GM12878 (cell line): ENCODE measurements at places on chromosomes 16 and 17.

DNA sequence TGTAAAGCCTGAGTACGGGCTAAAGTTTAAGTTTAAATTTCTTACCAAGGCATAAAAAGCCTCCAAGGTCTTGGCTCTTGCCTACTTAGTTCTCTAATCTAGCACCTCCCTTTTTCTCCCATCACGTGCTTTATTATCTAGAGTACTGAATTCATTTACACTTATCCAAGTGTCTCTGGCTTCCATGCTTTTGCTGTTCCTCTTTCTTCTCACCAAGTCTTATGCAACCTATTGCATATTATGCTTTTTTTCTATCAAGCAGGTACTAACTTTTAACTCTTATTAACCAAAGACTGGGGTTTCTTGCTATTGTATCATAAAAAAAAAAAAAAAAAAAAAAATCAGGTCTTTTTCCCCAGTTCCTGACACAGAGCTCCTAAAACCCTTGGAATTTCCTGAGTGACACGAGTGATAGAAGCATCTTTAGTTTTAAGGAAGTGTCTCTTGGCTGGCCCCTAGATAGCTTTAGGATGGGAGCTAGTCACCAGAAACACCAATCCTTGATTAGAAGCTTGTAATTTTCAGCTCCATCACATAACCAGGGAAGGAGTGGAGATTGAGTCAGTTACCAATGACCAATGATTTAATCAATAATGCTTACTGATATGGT is 44.9 kb downstream of the SSH2 start:
- H3K27me3 ChIP-seq: no peaks in the 10 kb centered on the region
- DNase-seq: no peak
- H3K27ac ChIP-seq: no peak overlapping the region
- no peaks in the 10 kb centered on the region for H3K4me1 ChIP-seq

DNA sequence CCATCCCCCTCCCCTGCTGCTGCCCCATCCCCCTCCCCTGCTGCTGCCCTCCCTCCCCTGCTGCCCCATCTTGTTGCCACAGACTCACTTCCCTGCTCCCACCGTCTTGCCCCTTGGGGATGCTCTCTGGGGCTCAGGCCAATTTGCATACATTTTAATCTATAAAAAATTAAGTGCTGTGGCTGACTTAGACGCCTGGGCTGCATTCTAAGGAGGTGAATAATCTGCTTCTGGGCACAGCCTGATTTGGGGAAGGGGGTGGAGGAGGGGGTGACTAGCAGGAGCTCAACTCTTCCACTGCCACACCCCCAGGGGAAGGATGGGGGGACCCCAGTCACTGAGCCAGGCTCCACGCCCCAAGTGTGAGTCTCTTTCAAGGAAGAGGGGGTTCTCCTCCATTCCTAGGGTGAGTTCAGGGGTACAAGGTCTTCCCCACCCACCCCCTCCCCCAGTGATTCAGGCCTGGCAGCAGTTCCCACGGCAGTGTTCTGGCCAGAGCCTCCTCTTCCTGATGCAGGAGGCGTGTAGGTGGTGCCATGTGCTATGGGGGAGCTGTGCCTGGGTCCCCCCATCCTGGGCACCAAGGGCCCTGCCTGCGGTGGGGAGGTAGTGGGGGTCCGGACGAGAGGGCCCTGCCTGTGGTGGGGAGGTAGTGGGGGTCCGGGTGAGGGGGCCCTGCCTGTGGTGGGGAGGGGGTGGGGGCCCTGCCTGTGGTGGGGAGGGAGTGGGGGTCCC is 5.0 kb downstream of the DPH1 start:
- H3K4me1 ChIP-seq: peaks cover 11% of the 10 kb centered on the region; the same call in 1 of the 2 replicates
- no peak overlapping the region for H3K4me3 ChIP-seq
- H3K27me3 ChIP-seq: no peaks in the 10 kb centered on the region
- no peak overlapping the region; the same call in 1 of the 2 replicates for H3K27ac ChIP-seq
- H3K36me3 ChIP-seq: peaks cover 7% of the 10 kb centered on the region
- no peak for DNase-seq

DNA sequence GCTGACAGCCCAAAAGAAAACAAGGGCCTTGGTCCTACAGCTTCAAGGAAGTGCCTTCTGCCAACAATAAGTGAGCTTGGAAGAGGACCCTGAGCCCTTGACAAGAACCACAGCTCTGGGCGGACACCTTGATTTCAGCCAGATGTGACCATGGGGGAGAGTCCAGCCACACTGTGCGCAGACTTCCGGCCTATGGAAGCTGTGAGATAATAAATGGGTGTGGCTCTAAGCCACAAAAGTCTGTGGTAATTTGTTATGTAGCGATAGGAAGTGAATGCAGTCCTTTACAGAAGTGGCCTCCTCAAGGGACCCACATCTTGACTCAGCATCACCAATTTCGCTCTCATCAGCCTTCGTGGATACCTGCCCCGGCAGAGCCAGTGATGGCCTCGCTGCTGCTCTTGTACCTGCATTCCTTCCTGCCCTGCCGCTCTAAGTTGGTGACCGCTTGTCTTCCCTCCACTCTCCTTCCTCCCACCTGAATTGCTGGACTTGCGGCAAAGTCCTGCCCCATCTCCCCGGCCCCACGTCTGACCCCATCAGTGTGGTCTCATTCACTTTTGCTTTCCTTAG is 29.3 kb downstream of the PRSS54 start:
- no peaks in the 10 kb centered on the region for H3K36me3 ChIP-seq
- H3K27me3 ChIP-seq: no peaks in the 10 kb centered on the region
- no peak for DNase-seq
- H3K4me3 ChIP-seq: no peak overlapping the region
- no peak overlapping the region for H3K27ac ChIP-seq
- no peaks in the 10 kb centered on the region for H3K4me1 ChIP-seq

GRCh38 chr17:73133911-73134649 is 30.7 kb upstream of the SSTR2 start:
- H3K27ac ChIP-seq: no peak overlapping the region
- DNase-seq: no peak
- H3K36me3 ChIP-seq: no peaks in the 10 kb centered on the region
- H3K4me1 ChIP-seq: peaks cover 4% of the 10 kb centered on the region; the same call in 1 of the 2 replicates
- no peaks in the 10 kb centered on the region for H3K27me3 ChIP-seq
- H3K4me3 ChIP-seq: no peak overlapping the region

DNA sequence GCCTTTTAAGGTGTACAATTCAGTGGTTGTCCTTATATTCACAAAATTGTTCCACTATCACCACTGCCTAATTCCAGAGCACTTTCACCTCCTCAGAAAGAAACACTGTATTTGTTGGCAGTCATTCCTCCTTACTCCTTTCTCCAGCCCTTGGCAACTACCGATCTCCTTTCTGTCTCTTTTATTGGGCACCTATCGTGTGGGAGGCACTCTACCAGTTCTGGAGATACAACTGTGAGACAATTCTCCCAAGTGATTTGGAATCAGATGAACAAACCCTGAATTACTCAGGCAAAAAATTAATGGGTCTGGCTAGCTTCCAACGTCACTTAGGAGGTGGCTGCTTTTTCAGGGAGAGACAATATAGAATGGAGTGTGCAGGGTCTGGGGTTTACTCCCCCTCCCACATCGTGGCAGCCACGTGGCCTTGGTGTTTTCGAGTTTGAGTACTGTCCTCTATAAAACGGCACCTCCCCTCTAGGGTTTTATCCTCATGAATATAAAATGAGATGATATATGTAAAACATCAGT is 63.9 kb downstream of the SHISA9 start:
- H3K36me3 ChIP-seq: no peaks in the 10 kb centered on the region
- no peaks in the 10 kb centered on the region for H3K27me3 ChIP-seq
- H3K4me1 ChIP-seq: no peaks in the 10 kb centered on the region
- H3K27ac ChIP-seq: no peak overlapping the region
- H3K4me3 ChIP-seq: no peak overlapping the region
- no peak for DNase-seq

DNA sequence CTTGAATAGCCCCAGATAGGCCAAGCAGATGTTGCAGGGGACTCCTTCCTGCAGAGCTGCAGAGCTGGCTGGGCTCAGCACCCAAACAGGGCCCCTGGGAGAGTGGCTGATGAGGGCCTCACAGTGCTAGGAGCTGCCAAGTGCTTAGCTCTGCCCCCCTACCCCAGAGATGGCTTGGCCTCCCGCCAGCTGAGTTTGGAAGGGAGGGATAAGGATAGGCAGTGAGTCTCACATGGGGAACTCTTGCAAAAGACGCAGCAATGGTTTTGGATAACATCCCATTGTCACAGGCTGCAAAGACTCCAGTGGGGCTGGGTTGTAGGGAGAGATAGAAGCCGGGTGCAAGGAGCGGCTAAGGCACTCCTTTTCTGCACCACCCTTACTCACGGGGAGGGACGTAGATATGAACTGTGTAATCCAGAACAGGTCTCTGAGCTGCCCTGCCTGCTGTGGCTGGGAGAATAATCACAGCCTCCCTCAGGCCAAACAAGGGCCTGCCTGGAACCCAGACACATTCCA is 52.9 kb upstream of the MAF start:
- no peaks in the 10 kb centered on the region for H3K4me1 ChIP-seq
- no peaks in the 10 kb centered on the region for H3K27me3 ChIP-seq
- no peak overlapping the region for H3K27ac ChIP-seq
- H3K4me3 ChIP-seq: no peak overlapping the region

DNA sequence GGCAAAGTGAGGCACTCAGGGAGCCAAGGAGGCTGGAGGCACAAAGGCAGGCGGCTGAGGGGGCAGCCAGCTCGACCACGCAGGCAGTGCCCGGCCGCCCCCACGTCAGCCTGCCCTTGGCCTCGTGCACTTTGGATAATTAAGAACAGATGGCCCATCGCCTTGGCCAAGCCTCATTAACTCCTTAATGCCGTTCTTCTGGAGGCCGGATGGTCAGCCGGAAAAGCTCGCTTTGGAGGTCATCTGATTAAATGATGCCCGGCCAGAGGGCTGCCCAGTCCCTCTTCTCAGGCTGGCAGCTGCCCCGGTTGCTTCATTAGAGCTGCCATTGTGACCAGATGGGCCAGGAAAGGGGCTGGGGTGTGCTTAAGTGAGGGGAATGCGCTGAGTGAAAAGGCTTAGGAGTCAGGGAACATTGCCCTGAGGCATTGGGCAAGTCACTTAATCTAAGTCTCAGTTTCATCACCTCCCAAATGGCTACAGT is 364.0 kb downstream of the NPIPA8 start:
- no peak overlapping the region for H3K4me3 ChIP-seq
- H3K27me3 ChIP-seq: no peaks in the 10 kb centered on the region
- H3K27ac ChIP-seq: no peak overlapping the region
- no peaks in the 10 kb centered on the region for H3K36me3 ChIP-seq
